ENCODE measurements at places on chromosomes 7 and 10.

DNA sequence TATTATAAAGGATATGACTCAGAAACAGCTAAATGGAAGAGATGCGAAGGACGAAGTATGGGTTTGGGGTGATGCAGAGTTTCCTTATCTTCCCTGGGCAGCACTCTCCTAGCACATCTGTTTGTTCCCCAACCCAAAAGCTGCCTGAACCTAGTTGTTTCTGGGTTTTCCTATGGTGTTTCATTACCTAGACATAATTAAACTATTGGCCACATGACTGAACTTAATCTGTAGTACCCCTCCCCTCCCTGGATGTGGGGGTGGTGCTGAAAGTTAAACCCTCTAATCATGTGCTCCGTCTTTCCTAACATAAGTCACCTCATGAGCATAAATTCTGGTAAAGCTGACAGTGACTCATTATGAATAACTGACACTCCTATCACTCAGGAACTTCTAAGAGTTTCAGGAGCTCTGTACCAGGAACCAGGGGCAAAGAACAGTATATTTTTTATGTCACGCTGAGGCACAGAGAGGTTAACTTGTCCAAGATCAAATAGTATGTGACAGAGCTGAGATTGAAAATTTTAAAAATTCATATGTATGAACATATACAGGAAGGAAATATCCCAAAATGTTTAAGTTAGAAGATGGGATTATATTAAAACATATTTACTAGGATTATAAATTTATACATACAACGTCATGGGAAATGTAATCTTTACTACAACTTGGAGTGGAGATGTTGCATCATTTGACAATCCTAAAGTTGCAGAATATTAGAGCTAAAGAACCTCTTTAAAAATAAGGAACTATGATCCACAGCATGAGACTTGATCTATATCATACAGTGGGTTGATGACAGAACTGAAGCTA is 4.8 kb downstream of the STRIP2 start:
- no peak for DNase-seq

DNA sequence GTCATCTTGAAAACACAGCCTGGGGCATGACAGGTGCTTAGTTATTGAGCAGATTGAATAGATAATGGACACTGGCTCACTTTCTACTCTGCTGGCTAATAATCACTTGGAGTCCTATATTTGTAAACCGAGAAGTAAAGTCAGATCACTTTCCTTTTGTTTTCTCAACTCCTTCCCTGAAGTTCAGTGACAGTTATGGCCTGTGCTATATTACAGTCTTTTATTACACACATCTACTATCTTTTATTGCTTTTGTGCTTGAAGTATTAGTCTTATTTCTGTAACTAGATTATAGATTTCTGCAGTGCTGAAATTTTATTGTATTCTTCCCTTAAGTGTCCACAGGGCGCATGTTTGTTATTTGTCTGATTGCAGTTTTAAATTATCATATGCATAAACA is 136.4 kb upstream of the TAC1 start:
- no peak for DNase-seq

GRCh38 chr10:88979153-88979562 is 11.4 kb upstream of the FAS start:
- no peak for DNase-seq

DNA sequence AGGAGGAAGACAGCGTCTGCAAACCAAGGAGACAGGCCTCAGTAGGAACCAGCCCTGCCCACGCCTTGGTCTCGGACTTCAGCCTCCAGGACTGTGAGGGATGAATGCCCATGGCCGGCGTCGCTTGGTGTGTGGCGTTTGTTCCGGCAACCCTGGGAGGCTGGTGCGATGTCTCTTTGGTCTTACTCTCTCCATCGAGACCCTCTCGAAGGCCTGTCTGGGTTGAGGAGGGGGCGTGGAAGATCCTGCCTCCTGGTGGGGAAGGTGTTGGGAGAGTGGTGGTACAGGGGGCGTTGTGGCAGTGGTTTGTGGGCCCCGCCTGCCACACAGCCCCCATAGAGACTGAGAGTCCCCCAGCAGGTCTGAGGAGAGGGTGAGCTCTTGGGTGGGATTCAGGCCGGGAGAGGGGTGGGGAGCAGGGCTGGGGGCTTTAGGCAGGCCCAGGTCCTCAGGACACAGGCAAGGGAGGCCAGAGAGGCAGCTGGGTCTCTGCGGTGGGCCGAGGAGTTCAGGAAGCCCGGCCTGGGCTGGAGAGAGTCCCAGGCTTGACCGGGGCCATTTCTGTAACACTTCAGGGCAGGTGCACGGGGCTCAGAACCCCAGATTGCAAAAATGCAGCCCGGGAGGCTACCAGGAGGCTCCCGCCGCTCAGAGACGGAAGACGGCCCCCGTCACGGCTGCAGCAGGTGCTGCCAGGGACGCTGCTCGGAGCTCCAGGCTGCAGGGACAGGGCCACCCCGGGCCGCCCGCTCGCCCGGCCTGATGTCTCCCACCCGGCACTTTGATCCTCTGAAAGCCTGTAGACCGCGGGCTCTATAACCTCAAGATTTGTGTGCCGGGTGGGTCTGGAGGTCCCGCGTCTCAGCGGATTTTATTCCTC is 33.8 kb upstream of the PSMG3 start:
- no peak for DNase-seq

DNA sequence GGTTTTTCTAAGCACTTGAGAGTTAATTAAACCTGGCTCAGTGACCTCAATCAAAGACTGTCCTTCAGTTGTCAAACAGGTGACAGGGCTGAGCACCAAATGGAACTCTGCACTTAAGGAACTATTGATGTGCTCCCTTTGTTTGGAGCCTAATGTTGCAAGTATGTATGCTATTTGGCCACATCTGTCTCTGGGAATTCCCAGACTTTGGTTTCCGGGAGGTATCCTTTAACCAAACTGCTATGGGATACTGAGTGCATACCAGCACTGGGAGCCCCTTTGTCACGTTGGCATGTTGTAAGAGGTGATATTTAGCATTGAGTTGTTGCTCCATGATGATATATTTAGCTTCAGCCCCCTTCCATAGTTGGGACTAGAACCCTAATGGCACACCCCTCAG is 25.2 kb downstream of the ASZ1 start:
- no peak for DNase-seq

- no peak for DNase-seq
Measured at GRCh38 chr10:78371136-78371535, 337.5 kb downstream of the RPS24 start.

- no peak for DNase-seq
Measured at GRCh38 chr7:111654343-111654742, 92.1 kb upstream of the IMMP2L start.

DNA sequence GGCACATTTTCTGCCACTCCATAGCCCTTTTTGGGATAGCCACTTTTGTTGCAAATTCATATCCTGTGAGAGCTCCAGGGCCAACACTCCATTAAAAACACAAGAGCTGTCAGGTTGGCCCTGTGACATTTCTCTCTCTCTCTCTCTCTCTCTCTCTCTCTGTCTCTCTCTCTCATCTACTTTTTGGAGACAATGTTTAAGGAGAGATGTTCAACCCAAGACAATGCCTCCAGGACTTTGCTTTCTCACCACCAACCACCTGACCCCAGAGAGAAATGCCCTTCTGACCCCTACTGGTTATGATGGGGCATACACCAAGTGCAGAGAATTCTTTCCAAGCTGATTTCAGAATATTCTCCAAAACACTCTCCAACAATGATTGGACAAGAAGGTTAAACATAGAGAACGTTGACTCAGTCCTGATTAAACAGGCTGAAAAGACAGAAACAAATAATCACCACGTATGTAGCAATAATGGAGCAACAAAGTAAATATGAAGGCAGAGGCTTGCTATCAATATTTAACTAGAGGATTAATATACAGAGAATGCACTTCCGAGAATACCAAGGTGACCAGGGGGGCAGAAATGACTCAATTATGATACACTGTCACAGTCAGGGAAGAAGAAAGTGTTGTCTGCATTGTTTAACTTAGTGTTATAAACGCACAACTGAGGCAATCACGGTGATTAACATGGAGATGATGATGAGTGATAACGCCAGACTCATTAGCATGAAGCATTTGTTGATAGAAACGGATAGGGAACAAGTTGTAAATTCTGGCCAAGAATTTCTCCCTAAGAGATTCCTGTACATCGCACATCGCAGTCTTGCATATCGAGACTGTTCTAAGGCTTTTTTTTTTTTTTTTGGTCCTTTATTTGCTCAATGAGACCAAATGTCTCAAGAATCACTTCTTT is 178.5 kb downstream of the NRP1 start:
- no peak for DNase-seq

DNA sequence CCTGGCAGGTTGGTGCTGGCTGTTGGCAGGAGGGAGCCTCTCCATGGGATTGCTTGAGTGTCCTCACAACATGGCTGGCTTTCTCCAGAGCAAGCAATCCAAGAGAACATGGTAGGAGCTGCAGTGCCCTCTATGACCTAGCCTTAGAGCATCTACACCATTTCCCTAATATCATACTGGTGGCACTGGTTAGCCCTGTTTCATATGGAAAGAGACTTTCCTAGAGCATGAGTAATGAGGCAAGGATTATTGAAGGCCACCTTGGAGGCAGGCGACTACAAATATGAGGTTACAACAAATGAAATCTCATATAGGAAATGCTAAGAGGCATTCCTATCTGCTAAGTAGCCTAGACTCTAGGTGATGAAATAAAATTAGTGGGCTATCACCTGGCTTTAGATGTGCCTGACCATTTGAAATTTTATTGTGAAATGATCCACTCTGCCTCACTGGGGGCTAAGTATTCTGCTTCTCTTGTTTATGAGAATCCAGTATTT is 153.6 kb downstream of the RGS10 start:
- no peak for DNase-seq

GRCh38 chr10:20674926-20675325 is 222.2 kb downstream of the NEBL start:
- no peak for DNase-seq

- DNase-seq, result no peak
Measured at GRCh38 chr7:74362266-74362665, 73.1 kb downstream of the CLIP2 start.

- no peak for DNase-seq
Measured at GRCh38 chr7:14995774-14996173, 93.2 kb upstream of the DGKB start.

DNA sequence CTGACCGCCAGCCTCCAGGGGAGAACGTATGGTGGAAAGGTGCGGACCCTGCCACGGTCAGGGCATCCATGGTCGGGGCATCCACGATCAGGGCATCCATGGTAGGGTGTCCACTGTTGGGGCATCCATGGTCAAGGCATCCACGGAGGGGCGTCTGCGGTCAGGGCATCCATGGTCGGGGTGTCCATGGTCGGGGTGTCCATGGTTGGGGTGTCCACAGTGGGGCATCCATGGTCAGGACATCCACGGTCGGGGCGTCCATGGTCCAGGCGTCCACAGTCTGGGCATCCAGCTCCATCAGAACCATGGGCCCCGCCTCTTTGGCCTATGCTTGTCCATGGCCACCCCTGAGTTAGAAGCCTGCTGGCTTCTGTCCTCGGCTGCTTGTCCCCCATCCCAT is 148.1 kb downstream of the ADARB2 start:
- DNase-seq, result no peak

GRCh38 chr10:58050575-58050974 is 217.1 kb downstream of the IPMK start:
- DNase-seq, result no peak

- DNase-seq, result no peak
Measured at GRCh38 chr7:31104361-31105255, 52.5 kb downstream of the ADCYAP1R1 start.

DNA sequence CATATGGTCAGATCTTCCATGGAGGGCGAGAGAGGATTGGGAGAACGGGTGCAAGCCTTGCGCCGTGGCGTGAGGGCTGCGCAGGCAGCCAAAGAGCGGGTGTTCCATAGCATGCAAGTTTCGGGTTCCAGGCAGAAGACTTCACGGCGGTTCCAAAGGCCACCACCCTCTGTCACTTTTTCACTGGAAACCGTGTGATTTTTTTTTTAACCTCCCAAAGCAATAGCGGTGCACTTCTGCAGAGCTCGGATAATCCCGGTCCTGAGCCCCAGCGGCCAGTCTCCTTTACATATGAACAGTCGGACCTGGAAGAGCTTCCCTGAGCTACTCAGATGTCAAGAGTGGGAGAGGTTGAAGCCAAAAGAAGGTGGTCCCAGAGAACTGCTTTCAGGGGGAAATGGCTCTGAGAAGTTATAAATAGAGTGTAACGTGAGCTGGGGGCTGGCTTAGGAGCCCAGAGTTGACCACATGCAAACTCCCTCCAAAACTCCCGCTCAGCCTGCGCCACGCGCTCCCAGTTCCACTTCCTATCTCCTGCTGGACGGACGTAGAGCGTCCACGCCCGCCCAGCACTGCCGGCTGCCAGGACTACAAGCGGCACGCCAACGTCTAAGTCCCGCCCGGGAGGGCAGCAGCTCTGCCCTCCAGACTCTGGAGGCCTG is at the start of gene MEOX2:
TSS of gene MEOX2 (minus strand) at position 389 of the 662 bp plus-strand sequence. CDS start at position 108, 281 bp downstream.
- DNase-seq, result no peak

DNA sequence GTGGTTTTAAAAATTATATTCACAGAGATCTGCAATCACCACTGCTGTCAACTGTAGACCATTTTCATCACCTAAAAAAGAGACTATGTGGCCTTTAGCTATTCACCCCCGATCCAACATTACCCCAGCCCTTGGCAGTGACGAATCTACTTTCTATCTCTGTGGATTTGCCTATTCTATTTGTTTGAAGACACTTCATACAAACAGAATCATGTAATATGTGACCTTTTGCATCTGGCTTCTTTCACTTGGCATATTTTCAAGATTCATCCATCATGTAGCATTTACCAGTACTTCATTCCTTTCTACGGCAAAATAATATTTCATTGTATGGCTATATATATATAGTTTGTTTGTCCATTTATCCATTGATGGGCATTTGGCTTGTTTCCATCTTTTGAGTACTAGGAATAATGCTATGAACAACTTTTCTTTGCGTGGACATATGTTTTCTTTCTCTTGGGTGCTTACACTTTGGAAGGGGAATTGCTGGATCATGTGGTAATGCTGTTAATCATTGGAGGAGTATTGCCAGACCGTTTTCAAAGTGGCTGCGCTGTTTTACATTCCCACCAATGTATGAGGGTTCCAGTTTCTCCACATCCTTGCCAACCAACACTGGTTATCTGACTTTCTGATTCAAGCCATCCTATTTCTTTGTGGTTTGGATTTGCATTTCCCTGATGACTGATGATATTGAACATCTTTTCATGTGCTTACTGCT is 22.3 kb downstream of the ADAMTS14 start:
- no peak for DNase-seq

DNA sequence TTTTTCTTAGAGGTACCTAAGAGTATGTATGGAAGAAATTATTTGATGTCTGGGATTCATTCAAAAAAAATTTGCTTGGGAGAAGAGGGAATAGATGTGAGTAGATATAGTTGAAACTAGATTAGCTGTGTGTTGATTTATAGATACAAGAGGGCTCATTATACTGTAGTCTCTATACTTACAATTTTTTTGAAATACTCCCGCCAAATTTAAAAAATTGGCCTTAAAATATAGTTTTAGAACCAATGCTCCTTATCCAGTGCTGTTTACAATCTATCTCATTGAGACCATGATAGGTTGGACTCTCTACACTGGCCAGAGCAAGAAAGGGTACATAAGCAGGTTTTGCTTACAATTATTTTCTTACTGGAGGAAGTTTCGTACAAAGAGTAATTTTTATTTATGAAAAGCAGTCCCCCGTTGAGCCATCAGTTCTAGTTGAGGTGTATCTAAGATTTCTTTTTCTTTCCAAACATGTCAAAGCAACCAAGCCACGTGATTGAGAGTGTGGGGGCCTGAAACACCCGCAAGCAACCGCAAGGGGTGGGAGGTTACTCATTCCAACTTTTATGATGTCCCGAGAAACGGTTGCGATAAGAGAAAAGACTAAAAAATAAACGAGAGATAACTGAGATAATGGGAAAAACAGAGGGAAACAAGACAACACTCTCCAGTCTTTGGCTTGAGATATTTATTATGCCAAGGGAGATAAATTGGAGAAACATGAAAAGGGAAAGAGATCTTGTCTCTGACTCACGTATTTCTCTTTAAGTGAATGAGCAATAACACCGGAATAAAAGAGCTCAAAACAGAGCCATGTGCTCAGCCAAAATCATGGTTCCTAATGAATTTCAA is 729.2 kb downstream of the LRMDA start:
- no peak for DNase-seq

All from NCI-H2107 (cell line).